Kidney epithelial cell (primary cell): ENCODE measurements at places on chromosomes 5 and 9. TPM values are rescaled to one million over a fixed set of nuclear protein-coding genes. Genes with fewer than 3 reads are reported as not detected.

The MTX3 gene
- 12.8 and 16.8 TPM in 2 replicates for total RNA-seq

The SNX2 gene
- total RNA-seq: 69.0 and 77.1 TPM in 2 replicates

The CCDC183 gene
- total RNA-seq: 0.84 and 0.89 TPM in 2 replicates

The PKN3 gene
- 4.6 and 9.5 TPM in 2 replicates for total RNA-seq
